ENCODE measurements at places on chromosomes 2 and 18.

DNA sequence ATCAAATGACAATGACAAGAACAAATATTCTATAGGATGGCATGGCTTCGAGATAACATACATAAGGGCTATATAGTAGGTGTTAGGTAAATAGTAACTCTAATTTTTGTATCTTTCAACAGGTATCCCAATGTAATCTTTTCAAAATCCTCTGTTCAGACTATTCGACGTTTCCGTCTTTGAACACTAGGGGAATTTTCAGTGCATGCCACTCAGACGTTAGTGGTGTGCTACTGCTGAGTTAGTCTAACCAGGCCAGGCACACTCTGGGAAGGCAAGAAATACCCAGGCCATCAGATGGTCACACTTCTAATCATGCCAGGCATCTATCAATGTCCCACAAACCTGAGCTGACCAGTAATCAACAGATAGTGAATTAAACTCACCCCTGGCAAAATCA, 14.6 kb upstream of the CREG2 start:
- no peak for DNase-seq

DNA sequence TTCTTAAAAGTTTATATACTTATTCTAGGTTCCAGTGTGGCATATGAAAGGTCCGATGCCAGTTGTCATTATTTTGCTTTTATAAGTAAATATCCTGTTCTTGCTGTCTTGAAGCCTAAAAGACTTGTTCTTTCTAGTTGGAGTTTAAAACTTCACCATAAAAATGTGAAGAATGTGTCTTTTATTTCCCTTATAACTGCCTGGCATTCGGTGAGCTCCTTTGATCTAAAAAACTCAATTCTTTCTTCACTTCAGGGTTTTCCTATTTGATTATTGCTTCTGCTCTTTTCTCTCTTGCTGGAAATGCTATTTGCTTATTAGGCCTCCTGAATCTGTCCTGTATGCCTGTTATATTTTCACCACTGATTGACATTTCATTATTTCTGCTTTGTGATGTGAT, 51.6 kb downstream of the TSPYL6 start:
- DNase-seq, result no peak

GRCh38 chr18:75223687-75224347, 13.2 kb downstream of the TSHZ1 start:
- DNase-seq, result no peak

DNA sequence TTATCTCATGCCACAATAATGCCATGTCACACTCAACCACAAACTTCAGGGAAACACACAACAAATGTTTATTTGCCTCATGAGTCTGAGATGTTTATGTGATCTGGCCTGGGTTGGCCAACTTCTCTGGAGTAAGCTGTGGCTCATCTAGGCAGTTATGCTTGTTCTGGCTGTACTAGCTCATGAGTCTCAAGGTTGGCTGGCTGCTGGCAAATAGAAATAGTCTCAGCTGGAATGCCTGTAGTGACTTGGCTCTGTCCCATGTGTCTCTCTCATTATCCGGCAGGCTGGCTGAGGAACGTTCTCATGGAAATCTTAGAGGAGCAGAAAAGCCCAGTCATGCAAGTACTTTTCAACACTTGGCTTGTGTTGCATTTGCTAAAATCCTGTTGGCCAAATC, 234.9 kb upstream of the CDH2 start:
- no peak for DNase-seq

DNA sequence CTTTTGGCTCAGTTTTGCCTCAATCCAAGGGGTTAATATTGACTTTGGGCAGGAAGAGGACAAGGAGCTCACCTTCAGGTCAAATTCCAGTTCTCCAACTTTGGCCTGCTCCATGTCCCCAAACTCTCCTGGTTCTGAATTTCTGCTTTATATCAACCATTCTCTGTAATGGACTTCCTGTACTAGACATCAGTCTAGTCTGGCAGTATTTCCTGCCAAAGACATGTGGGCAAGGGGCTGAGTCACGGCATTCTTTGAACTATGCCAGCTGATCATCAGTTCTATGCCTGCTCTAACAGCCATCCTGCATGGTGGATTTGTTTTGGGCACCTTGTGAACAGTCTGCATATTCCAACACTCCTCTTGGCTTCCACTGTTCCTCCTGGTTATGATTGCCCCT, 199.4 kb downstream of the ZEB2 start:
- peak; percentile 36 for DNase-seq

DNA sequence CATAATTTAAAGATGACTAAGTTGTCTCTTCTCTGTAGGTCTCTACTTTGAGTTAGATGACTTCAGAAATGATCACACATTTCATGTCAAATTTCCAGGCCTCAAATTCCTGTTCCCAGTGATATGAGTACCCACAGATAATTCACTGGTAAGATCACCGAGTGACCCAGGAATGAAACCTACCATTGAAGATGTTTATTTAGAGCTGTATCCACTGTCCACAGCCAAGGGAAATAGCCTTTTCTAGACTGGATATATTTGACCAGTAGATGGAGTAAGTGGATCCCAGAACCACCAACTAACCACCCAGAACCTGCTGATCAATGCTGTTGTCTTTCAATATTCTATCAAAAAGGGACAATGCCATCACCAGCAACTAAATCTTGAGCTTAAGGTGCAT, 238.8 kb downstream of the SLC8A1 start:
- no peak for DNase-seq
